ENCODE measurements at places on chromosomes 7 and 10.

GRCh38 chr10:117610321-117610720, 67.8 kb downstream of the EMX2 start:
- DNase-seq, result no peak

DNA sequence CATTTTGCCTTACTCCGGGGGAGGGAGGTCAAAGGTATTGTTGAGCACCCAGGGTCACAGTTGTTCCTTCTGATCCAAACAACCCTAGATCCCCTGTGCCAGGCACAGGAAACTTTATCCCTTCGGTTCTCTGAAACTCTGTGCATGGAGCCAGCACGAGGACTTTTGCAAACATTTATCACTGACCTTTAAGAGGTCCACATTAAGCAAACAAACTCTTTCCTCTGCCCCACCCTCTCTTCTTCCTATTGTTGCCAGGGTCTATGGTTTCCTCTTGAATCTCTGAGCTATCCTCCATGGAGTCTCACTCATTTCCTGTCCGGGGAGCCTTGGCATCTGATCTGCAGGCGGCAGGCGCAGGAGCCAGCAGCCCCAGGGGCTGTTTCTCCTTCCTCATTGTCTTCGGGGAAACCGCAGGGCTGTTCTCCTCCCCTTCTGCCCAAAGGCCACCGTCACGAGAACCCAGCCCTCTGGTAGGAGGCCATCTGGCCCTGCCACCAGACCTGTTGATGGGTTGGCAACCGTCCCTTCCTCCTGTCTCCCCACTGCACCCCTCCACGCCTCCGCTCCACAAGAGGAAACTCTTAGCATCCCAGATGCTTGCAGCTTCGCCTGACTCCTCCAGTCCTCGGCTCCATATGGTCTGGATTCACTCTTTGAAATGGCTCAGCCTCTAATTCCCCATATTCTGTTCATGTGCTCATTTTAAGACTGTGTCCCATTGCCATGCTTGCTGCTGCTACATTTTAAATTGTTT, 327.3 kb upstream of the NRP1 start:
- peak; percentile 49 for DNase-seq

- no peak for DNase-seq
Observed at GRCh38 chr7:3591944-3592343, 290.9 kb downstream of the SDK1 start.

DNA sequence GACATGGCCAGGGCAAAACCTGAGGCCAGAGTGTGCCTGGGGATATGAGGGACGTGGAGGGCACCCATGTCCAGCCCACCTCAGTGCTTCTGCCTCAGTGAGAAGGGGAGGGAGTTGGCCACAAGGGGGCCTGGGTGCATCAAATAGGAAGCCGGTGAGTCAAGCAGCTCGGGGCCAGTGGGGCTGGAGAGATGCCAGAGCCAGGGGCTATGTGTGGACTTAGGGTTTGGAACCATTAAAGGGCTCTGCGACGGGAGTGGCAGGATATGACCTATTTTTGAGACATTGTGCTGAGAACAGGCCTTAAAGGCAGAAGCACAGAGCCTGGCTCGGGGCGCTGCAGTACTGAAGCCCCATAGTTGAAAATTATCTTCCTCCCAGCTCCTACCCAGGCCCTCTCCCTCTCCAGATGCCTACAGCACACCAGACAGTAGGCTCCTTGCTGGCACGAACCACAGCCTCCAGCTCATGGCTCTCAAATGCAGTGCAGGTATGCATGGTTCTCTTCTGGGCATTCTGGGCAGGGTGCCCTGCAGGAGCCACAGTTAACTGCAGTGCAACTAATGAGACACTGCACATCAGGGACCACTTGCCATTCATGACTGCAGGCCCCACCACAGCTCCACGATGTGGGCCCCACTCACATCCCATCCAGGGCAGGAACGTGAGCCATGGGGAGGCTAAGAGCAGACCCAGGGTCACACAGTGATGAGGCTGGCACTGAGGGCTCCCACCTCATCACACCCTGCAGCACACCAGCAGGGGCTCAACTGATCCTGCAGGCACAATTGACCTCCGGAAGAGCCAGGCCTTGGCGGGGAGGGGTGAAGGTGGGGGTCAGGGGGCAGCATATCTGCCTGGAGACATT, 7.2 kb upstream of the PGAM2 start:
- peak; percentile 95 for DNase-seq

GRCh38 chr10:33160151-33160550, 174.3 kb downstream of the NRP1 start:
- DNase-seq, result no peak

GRCh38 chr7:132121987-132122386, 454.3 kb downstream of the PLXNA4 start:
- DNase-seq, result no peak

DNA sequence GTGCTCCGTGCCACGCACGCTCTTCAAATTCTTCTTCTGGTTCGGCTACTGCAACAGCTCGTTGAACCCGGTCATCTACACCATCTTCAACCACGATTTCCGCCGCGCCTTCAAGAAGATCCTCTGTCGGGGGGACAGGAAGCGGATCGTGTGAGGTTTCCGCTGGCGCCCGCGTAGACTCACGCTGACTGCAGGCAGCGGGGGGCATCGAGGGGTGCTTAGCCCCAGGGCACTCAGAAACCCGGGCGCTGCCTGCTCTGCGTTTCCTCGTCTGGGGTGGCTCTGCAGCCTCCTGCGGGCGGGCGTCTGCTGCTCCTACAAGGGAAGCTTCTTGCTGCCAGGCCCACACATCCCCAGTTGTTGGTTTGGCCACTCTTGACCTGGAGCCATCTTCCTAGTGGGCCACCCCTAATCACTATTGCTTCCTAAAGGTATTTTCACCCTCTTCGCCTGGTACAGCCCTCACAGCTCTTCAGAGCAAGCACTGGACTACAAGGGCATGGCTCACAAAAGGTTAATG, 2.5 kb downstream of the ADRA2A start:
- DNase-seq, result no peak

DNA sequence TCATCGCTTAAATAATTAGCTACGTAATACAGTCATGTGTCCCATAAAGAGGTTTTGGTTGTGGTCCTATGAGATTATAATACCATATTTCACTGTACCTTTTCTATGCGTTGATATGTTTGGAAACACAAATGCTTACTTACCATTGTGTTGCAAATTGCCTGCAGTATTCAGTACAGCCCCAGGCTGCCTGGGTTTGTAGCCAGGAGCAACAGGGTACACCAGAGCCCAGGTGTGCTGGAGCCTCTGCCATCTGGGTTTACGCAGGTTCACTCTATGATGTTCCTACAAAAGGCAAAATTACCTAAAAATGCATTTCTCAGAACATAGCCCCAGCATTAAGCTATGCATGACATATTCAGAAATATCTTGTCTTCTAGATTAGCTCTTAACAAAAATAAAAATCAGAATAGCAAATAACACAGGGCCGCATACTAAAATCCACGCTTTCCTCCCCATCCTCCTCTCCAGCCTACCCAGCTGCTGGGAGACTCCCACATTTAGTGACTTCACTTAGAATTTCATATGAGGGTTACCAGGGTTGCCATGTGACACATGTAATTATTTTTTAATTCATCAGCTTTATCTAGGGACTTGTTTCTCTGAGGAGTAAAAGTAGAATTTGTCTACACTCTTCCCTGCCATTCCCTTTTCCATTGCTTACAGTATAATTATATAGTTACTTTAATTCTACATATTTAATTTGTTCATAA, 559.0 kb upstream of the ADARB2 start:
- no peak for DNase-seq

DNA sequence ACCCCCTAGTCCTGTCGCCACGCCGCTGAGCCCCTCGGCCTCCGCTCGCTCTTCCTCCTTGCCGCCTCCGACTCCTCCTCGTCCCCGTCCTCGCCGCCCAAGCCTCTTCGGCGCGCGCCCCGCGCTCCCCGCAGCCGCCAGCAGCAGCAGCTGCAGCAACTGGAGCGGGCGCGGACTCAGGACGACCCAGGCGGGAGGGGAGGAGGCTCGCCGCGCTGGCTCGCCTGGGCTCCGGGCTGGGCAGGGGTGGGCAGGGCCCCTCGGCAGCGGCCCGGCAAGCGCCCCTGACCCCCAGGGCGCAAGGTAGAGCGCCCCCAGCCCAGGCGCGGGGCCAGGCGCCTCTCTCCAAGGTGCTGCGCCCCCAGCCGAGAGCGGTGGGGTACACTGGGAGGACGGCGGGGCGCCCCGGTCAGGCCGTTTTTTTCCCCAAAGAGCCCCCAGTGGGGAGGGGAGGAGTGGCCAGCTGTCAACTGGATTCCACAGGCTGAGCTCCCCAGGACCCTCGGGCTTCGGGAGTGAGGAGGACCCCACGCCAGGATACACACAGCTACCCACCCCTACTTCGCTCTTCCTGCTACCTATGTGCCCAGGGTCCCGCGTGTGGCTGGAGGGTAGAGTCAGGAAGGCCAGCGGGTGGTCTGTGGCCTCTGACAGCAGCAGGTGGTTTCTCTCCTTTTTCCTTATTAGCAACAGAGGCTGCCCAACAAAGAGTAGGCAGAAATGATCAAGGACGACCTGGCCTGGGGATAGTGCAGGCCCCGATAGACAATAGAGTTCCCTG, 903 bp upstream of the KCNMA1 start:
- peak; percentile 43 for DNase-seq

- peak; percentile 60 for DNase-seq
Observed at GRCh38 chr7:8436965-8437364, 3.6 kb downstream of the NXPH1 start.

GRCh38 chr10:48555310-48556042, 49.4 kb downstream of the ARHGAP22 start:
- no peak for DNase-seq

DNA sequence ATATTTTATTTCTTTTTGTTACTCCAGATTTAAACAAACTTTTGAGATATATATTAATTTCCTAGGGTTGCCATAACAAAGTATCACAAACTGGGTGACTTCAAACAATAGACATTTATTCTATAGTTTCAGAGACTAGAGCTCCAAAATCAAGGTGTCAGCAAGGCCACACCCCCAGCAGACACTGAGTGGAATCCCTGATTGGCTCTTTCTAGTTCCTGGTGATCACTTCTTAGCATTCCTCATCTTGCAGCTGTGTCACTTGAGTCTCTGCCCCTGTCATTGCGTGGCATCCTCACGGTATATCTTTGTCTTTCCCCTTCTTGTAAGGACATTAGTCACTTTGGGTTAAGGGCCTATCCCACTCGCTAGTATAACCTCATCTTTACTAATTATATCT, 7.6 kb upstream of the SLC26A3 start:
- no peak for DNase-seq

- no peak for DNase-seq
Observed at GRCh38 chr10:71246591-71247413, 34.4 kb downstream of the UNC5B start.

GRCh38 chr7:152975076-152975475, 215.5 kb downstream of the ACTR3B start:
- DNase-seq, result no peak

- DNase-seq, result no peak
Observed at GRCh38 chr7:875476-876076, 778 bp upstream of the GET4 start.

Data from dermis blood vessel endothelial cell (primary cell).